ENCODE measurements at places on chromosomes 5 and 9. TPM values are rescaled to one million over a fixed set of nuclear protein-coding genes. Genes with fewer than 3 reads are reported as not detected.
A peak's percentile ranks its signal among the peaks of the same experiment; 100 is the strongest.

- no peak for DNase-seq
Measured at GRCh38 chr5:165579911-165580310, 2074.5 kb downstream of the MAT2B start.

- peak; percentile 91 for DNase-seq
Measured at GRCh38 chr9:89179895-89180734, 1.5 kb upstream of the SHC3 start.

The ITGA1 gene
- total RNA-seq = 279 TPM

The FAM153A gene
- 2.2 TPM for total RNA-seq

- DNase-seq = no peak
Measured at GRCh38 chr5:3584724-3585531, 10.7 kb upstream of the IRX1 start.

DNA sequence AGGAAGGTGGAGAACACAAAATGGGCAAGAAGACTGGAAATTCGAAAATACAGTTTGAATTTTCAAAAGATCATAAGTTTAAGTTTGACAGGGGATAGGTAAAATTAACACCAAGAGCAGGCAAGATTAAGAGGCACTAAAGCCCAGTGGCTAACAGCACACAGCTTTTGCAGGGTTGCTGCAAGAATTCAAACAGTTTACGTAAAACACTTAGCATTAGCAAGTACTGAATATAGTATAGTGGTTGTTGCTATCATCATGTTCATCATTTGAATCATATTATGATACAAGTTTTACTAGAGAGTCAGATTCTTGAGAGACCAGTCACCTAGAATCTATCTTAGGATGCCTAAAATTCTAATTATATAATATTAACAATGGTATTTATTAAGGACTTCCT, 61.2 kb upstream of the IFNK start:
- DNase-seq = no peak
